ENCODE measurements at places on chromosomes 11 and 22.

DNA sequence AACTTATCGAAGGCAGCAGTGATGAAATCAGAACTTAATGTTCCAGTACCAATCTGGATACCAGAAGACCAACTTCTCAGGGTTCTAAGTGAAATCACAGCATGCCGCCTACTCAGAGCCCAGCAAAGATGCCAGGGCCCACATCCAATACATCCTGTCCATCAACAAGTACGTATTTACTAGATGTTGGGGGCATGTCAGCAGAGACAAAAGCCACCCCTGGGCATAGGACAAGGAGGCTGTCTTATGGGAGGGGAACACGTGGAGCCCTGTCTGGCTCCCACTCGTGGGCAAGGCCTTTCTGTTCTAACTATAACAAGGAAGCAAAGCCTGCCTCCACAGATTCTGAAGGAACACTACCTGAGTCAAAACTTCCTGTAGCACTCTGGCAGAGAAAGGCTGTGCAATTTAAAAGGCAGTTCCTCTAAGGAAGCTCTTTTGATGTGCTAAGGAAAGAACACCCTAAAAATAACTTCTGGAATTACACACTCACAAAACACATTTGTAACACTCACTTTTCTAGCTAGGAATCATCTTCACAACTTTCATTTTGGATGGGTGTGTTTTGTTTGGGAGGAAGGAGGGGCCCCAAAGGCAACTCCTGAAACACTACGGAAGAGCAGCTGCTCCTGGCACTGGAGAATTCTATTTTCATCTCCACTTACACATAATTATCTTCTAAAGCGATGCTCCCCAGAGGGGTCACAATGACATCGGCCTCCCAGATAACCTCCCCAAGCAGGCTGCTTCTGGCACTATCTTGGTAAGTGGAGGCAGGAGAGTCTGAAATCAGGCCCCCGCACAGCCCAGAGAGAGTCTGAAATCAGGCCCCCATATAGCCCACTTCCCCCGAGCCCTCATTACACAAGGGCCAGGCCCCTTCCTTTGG lies 14.2 kb downstream of the SMCO4 start:
- DNase-seq, result no peak

GRCh38 chr11:94417386-94417987 lies 16.3 kb upstream of the GPR83 start:
- no peak for DNase-seq

DNA sequence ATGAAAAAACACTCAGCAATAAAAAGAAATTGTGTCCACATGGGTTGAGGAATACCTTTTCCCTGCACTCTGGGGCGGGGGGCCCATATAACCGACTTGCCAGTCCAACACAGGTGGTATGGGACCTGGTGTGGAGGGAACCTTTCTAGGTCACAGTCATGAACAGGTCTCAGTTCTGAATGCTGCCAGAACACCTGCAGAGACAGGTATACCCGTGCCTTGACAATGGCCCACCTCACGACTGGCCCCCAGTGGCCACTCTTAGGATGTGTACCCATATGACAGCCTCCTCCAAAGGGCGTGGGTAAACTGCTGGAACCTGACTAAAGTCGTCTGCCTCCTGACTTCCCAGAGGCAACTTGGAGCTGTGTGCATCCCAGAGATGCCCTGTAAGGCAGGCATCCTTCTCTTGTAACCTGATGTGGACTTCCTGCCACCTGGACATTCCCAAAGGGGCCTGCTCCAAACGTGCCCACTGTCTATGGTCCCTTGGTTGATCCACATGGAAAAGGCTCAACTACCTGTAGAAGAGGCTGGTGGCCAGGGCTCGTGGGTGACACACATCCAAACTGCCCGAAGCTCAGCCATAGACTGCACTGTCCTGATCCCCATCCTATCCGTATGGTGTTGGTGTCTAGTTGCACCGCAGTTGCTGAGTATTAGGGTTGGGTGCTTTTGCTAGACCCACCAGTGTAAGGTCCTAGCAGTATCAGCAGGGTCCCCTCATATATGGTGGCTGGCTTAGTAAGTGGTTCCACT lies 859.3 kb downstream of the BRD1 start:
- peak; percentile 23 for DNase-seq

- DNase-seq, result no peak
Observed at GRCh38 chr11:64299847-64300648, at the start of gene CATSPERZ. CATSPERZ (plus strand) TSS chr11:64300358; CDS start chr11:64300411, 53 bp downstream.

GRCh38 chr11:96620464-96621044 lies 230.7 kb downstream of the JRKL start:
- no peak for DNase-seq

GRCh38 chr11:2888266-2888968 lies 2.8 kb upstream of the CDKN1C start:
- DNase-seq, result peak; percentile 89

- no peak for DNase-seq
Observed at GRCh38 chr11:58625826-58626460, 3.5 kb downstream of the CNTF start.

GRCh38 chr11:113859665-113860064 lies 15.7 kb downstream of the USP28 start:
- no peak for DNase-seq

GRCh38 chr22:34950489-34950888 lies 115.5 kb upstream of the ISX start:
- DNase-seq, result no peak

DNA sequence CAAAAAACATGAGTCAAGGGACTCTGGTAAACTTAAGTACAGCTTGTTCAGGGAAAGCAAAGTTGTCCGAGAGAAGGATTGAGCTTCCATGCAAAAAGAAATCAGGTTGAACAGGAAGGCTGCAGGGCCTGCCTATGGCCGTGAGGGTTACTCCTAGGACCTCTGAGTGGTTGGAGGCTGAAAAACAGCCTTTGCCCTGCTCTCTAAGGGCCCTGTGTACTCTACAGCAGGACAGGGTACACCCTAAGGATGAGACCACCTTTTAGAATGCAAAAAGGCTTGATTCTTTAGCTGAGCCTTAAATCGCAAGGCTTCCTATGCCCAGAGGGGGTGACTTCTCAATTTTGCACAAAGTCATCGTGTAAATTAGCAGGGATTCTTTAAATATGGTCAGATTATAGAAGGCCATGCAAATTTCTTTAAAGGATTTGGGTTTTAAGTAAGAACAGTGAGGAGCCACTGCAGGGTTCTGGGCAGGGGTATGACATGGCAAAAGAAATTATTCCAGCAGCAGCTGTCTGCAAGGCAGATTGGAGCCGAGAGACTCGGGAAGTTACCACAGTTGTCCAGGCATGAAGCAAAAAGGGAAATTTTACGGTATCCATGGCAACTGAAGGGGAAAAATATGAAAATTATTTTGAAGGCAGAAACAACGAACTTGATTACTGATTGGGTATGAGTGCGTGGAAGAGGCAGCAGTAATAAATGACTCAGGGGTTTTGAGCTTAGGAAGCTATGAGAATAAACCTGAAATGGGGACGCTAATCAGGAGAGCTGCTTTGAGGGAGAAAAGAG lies 91.8 kb downstream of the FAM76B start:
- DNase-seq, result no peak

GRCh38 chr11:73245461-73245860 lies 26.7 kb upstream of the P2RY6 start:
- no peak for DNase-seq

- no peak for DNase-seq
Observed at GRCh38 chr11:100865443-100866065, 178.5 kb downstream of the ARHGAP42 start.

DNA sequence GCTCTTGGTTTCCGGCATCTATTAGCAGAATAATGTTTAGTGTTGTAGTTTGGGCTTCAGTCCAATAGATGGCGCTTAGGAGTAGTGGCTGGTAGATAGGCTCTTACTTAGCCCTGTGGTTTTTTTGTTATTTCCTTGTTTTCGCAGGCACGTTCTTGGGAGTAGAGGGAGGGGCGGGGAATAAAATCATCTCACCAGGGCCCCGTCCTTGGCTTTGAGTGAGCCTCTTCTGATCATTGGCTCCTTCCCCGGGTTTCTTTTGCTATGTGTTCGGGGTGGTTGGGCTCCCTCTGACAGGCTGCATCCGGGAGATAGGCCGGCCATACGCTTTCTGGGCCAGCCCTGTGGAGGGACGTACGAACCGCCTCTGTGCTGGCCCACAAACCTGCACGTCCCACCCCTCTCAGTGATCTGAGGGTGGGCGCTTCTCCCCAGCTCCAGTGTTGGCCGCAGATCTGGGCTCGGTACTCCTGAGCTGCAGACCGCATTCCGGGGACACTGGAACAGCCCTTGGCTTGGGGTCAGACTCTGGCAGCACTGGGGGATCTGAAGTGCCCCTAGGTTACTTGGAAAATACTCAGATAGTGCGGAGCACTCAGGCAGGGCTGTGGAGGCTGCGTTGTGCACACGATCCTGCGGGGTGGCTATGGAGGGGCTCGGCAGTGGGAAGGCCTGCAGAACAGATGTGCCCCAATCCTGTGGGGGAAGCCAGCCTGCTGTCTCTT lies 217.0 kb downstream of the DYNC2H1 start:
- no peak for DNase-seq

DNA sequence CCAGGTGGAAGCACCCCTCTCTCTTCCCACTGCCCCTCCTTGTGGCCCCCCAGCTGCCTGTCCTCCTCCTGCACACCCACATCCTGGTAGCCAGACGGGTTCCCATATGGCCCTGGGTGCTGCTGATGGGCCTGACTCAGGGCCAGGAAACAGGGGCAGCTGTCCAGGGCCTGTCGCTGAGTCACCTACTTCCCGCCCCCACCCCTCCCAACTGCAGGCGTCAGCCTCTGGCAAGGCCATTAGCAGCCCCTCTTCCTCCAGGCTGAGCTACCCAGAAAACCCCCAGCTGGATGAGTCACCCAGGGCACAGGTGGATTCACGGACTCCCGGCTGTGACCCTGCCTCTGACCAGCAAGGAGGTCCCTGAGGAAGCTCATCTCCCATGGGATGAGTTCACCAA lies 6.9 kb upstream of the GAL start:
- DNase-seq, result no peak

DNA sequence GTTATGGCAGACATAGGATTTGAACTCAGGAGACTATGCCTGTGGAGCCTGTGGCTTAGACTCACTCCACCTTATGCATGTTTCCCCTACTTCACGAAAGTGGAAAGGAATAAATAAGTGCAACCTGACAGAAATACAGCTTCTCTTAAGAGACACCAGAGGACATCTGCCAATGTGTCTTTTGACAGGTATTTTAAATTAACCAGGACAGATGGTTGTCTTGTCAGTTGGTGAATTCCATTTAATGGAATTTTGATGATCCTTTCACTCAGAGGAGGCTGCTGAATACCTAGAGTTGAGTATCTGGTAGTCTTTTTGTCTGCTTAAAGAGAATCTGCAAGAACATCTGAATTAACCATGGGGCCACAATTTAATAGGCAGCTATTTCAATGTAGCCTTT lies 46.1 kb downstream of the NELL1 start:
- DNase-seq, result no peak

- DNase-seq, result no peak
Observed at GRCh38 chr11:640021-640706, 3.1 kb downstream of the DRD4 start.

GRCh38 chr11:126495281-126496220 lies 140.1 kb downstream of the ST3GAL4 start:
- no peak for DNase-seq

- DNase-seq, result no peak
Observed at GRCh38 chr22:37281646-37282384, 493 bp upstream of the CYTH4 start.

DNA sequence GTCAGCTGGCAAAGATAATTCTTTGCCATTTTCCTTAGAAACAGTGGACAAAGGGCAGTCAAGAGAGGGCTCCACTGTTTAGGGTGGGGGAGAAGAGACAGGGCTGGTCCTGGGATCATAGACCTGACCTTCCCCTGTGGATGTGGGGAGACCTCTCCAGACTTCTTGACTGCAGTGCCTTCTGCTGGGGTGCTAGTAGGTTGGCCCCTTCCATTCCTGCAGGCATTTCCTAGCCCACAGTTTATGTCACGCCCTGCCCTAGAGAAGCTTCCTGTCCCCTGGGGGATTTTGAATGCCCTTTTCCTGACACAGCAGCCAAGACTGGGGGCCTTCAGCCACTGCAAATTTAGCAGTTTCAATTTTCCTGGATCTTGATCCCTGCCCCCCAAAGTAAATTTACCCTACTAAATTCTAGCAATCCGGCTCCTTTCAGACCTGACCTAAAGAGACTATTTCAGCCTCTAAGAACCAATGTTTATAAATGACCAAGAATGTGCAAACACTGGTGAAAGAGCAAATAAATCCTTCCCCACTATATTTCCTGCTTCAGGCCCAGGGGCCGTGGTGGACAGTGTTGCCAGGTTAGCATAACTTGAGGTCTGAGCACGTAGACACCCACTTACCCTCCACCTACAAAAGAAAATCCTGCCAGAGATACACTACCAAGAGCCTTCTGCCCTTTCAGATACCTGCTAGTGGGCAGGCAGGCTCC lies 58.4 kb downstream of the PPFIBP2 start:
- DNase-seq, result no peak

DNA sequence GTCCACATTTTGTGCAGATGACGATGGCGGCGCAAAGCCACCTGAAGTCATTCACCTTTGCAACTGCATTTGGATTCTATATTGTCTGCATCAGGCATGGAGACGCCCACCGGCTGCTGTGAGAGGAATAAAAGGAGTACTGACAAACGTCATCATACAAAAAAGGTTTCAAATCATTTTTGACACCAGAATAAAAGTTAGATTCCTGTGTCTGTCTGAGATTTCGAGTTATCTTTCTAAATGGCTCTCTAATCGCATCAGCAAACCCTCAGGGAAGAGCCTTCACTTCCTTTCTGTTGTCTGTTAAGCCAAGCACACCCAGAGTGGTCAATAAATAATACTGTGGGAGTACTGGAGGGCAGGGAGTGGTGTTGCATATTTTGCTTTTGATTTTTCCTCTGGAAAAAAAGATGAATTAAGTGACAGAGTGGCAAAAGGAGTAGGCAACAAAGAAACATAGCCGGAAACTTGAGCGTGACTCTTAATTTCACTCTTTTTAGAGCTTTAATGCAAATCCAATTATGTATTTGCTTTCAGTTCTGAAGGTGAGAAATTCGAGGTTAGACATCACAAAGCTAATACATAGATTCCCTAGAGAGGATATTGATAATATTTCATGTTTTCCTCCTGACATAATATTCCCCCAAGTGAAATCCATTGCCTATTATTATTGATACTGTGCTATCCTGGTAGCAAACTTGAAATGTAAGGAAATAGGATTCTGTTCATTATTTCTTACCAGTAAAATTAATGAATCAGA lies 150.8 kb upstream of the MTMR2 start:
- no peak for DNase-seq

DNA sequence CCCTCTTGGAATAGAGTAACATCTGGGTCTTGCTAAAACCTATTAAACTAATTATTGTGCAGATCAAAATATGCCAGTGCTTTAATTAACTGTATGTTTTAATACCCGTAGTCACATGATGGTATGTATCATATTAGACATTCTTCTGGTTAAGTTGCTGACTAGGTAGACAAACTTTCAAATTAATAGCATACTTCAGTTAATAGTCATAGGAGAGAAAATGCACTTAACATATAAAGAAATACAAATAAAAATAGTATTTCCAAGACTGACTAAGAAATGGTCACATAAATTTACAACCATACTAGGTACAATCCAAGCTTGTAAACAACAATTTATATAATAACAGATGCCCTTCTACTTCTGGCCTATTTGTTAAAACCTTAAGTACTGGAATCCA lies 7.6 kb upstream of the EXPH5 start:
- DNase-seq, result no peak
